ENCODE measurements at places on chromosomes 3 and 15.

- peak; percentile 85 for DNase-seq
Measured at GRCh38 chr15:89057506-89058133, 30.6 kb upstream of the ABHD2 start.

GRCh38 chr15:31179693-31180092, 78.2 kb upstream of the TRPM1 start:
- DNase-seq: no peak

- no peak for DNase-seq
Measured at GRCh38 chr3:81363816-81364215, 397.6 kb downstream of the GBE1 start.

DNA sequence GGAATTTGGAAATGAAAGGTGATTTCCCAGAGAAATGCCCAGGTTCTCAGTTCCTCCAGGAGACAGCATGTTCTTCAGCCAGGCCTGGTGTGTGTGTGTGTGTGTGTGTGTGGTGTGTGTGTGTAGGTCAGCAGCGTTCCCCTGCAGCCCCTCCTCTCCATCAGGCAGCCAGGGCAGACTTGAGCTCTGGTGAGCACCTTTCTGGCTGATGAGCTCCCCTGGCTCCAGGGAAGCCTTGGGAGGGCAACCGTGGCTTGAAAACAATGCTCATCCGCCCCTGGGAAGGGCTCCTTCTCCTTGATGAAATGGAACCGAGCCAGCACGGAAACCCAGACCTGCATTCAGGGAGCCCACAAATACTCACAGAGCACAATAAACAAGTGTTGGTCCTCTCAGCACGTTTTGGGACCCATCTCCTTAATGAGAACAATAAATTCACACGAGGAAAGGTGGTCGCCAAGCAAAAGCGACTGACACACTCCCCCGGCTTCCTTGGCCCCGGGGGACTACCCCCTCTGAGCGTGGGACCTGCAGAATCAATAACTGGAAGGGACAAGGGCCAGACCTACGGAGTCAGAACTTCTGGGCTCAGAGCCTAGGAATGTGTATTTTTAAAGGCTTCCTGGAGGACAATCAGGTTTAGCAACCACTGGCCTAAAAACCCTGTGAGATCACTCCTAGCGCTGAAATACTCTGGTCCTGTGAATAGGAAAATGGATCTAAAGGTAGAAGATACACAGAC, 38.6 kb upstream of the HES1 start:
- DNase-seq: no peak

- DNase-seq: peak; percentile 55
Measured at GRCh38 chr3:66486202-66486601, 14.6 kb downstream of the LRIG1 start.

GRCh38 chr3:22236490-22237270, 485.7 kb upstream of the ZNF385D start:
- no peak for DNase-seq

GRCh38 chr3:64267721-64268604, 42.7 kb upstream of the PRICKLE2 start:
- peak; percentile 78 for DNase-seq

- no peak for DNase-seq
Measured at GRCh38 chr3:55875113-55875512, 388.0 kb upstream of the WNT5A start.

DNA sequence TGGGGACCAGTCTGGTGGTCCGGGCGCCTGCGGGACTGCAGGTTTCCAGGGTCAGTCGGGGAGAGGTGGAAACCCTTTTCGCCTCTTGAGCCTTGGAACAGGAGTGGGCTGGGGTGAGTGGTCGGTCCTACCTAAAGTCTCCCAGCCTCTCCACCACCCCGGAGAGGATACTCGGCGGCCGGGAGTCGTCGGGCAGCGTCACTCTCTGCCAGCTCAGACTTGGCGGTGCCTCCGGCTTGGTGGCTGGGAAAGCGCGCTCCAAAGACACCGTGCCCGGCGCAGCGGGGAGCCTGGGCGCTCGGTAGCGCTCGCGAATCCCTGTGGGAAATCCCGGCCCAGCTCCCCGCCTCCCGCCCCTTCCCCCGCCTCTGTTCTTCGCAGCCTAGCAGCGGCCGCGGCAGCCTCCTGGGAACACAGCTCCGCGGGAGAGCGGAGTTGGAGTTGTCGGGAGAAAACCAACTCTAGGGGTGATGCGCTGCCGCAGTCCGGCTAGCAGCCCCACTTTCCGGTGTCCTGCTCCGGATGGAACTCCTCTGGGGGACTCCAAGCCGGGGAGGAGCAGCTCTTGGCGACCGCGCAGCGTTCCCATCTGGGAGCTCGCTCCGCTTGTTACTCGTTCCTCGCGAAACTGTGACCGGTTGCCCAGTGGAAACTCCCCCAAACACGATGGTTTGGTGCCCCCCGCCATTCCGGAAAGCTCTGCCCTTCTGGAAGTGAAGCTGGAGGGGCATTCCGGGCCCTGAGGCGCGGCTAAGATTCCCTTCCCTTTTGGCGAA, 1.4 kb downstream of the EPHB1 start:
- DNase-seq: no peak

DNA sequence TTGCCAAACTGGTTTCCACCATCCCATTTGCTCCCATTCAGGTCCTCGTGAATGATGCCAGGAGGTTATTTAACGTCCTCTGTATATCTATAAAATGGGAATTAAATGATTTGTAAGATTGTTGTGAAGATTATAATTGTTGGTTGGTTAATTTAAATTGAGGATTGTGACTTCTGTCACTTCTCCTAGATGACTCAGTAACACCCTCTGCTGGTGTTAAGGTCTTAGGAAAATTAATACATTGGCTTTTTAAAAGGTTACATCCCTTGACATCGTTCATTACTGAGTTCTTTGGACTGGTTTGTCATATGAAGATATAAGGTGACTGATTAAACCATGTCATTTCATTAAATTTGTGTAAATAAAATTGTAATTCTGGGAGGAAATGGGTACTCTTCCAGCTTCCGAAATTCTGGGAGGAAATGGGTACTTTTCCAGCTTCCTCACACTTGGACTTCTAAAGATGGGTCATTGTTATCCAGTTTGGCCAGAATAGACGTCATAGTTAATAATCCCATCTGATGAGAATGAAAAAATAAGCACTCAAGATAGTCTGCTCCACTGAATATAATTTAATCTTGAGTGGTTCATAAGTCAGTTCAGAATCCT, 33.3 kb upstream of the PAQR5 start:
- DNase-seq: no peak

- no peak for DNase-seq
Measured at GRCh38 chr3:72421126-72421525, 427.1 kb downstream of the SHQ1 start.

DNA sequence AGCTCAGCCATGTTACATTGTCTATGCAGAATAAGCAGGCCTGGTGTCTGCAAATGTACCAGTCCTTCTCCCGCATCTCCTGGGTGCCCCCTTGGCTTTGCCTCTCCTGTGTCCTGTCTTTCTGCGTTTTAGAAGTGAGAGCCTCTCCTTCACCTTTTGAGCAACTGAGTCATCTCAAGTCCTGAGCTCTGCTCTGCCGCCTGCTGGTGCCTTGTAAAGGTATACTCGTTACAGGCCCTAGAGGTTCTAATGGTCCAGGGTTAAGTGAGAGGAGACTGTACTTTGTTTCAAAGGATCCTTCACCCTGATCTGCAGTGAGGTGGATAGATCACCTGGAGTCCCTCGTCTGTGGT, 12.6 kb downstream of the GHRL start:
- no peak for DNase-seq

GRCh38 chr3:100563652-100564211, 45.7 kb upstream of the ADGRG7 start:
- no peak for DNase-seq

DNA sequence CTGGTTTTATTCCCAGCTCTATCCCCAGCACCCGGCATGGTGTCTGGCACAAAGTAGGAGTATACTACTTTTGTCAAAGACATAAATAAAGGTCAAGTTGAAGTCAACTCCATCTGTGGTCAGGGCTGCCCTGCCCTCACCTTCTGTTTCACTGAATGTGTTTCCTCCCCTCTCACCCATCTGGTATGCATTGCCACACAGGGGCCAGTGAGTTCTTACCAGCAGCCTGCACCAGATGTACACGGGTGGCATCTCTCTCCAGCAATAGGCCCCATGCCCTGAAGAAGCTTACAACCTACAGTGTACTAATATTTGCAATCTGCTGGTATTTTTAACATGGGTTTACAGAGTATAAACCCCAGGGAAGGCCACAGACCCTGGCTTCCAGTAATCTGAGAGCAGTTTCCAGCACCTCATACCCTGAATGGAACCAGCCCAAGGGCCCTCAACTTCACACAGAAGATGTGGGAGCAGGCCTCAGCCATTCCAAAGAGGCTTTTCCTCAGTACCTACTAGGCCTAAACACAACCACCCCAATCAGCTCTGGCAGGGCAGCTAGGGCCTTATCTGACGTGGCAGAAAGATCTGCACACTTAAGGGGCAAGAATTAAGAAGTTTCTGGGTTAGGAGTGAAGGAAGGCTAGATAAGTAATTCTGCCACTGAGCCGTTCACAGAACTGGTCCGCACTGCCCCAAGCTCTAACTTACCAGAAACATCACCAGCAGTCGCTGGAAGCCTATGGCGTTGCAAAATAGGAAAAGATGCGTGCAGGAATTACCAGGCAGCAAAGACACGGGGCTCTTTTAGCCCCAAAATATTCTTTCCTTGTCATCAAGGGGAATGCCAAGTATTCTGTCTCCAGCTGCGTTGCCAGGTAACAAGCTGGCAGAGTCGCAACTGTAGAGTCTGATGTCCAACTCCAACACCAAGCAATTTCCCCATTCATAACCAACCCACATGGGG, 2.1 kb downstream of the IDH2 start:
- no peak for DNase-seq

DNA sequence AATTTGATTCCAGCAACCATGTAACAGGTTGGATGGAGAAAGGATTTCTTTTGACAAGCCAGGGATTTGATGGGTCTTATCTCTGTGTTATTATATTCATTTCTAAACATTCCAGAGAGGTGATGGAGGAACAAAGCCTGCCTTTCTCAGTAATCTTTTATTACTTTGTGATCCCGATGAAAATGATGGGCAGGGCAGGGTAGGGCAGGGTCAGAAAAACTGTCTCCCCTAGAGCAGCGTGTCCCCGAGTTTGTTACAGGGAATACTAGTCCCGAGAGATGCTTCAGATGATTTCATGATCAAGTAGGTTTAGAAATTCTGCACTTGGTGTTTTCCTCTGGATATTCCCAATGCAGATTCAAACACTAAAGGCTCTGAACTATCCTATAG, 111.8 kb upstream of the RGMA start:
- DNase-seq: no peak

GRCh38 chr3:53822331-53822741, 23.9 kb downstream of the CHDH start:
- peak; percentile 62 for DNase-seq

- no peak for DNase-seq
Measured at GRCh38 chr3:107674371-107674770, 151.6 kb downstream of the BBX start.

DNA sequence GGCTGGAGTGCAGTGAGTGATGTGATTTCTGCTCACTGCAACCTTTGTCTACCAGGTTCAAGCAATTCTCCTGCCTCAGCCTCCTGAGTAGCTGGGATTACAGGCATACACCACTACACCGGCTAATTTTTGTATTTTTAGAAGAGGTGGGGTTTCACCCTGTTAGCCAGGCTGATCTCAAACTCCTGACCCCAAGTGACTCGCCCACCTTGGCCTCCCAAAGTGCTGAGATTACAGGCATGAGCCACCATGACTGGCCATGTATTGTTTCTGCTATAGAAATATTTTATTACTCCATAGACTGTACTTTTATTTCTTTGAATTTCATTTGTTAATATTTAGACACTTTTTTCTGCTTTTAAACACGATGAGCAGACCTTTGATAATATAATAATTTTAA, 60.4 kb downstream of the GTF2E1 start:
- no peak for DNase-seq

DNA sequence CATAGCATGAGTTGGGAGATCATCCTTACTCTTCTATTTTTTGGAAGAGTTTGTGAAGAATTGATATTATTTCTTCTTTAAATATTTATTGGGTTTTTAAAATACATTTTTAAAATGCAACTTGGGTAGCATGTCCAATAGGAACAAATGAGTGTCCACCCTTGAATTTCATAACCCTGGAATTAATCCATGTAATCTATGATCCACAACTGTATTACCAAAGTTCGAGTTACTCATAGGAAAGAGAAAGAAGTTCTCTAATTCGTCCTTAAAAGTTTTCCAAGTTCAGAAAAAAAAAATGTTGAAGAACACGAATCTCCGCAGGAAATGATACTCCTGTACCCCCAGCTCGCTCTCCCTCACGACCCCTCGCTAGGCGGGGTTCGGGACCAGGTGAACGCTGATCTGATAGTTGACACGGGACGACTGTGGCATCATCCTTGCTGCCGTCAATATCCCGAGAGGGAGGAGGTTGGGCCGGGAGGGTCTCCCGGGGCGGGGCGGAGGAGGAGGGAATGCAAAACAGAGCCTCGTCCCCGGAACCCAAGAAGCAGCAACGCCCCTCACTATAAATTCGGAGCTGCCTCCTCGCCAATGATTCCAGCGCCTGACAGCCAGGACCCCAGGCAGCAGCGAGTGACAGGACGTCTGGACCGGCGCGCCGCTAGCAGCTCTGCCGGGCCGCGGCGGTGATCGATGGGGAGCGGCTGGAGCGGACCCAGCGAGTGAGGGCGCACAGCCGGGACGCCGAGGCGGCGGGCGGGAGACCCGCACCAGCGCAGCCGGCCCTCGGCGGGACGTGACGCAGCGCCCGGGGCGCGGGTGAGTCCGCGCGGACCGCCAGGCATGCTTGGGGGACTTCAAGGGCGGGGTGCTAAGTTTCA, at the start of gene AGTR1:
Gene AGTR1, plus strand, starts transcription at position 598 of the 884 bp plus-strand sequence. CDS start 43,133 bp downstream, outside the sequence.
- peak; percentile 89 for DNase-seq

DNA sequence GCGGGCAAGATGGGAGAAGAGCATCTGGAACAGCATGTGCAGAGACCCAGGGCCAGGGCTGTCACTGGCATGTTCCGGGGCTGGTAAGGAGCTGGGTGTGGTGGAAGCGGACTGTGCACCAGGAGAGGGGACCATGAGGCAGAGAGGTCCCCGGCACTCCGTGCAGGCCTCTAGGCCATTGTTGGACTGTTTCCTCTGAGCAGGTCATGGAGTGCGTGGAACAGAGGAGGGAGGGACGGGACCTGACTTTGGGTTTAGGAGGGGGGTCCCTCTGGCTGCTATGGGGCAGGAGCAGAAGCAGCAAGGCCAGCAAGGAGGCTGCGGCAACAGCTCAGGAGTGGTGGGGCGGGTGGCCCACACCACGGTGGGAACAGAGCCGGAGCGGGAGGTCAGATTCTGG, 47.1 kb downstream of the TPRA1 start:
- DNase-seq: no peak

- no peak for DNase-seq
Measured at GRCh38 chr3:27888562-27888961, 166.4 kb upstream of the EOMES start.

- DNase-seq: no peak
Measured at GRCh38 chr3:126356373-126357264, 589 bp downstream of the KLF15 start.

DNA sequence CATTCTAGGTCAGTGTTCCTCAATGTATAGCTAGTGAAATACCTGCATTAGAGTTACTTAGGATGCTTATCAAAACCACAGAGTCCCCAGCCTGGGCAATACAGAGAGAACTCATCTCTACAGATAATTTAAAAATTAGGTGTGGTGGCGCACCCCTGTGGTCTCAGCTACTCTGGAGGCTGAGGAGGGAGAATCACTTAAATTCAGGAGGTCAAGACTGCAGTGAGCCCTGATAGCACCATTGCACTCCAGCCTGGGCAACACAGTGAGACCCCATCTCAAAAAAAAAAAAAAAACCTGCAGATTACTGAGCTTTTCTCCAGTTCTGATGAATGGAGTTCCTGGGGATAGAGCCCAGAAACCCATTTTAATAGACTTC, 10.1 kb upstream of the MINDY2 start:
- DNase-seq: no peak

GRCh38 chr3:37087870-37088269, 86.5 kb downstream of the LRRFIP2 start:
- DNase-seq: no peak

- DNase-seq: no peak
Measured at GRCh38 chr15:75753145-75753544, 40.5 kb upstream of the CSPG4 start.

Measured in left forelimb (tissue), 1 donor.